ENCODE measurements at places on chromosomes 11 and 22.

GRCh38 chr11:114197799-114198500 is 98.2 kb upstream of the NNMT start:
- no peak for DNase-seq

- peak; percentile 64 for DNase-seq
Observed at GRCh38 chr11:32439501-32440210, 4.3 kb upstream of the WT1 start.

GRCh38 chr11:111745719-111746504 is 20.3 kb downstream of the PPP2R1B start:
- no peak for DNase-seq

DNA sequence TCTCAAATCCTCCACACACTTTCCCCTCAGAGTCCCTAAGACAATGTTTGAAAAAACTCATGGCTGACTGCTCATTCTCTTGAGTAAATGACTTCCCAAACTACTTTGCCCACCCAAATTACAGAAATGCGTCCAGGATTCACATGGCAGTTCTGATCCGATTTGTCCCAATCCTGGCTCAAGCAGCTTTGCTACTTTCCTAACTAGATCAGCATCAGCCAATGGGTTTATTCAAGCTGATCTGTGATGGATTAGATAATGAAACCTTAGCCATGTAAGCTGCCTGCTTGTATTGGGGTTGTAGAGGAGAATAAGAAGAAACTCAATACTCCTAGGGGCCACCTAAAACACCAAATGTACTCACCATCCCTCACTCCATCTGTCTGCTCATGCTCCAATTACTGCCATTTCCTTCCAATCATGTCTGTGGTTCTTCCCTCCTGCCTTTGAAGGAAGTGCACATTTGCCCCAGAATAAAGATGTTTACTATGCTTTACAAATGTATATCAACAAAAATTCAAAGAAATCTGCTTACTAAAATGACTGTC is 6.9 kb downstream of the RBFOX2 start:
- DNase-seq: no peak

- DNase-seq: no peak
Observed at GRCh38 chr11:83951521-83951920, 665.4 kb upstream of the CCDC90B start.

DNA sequence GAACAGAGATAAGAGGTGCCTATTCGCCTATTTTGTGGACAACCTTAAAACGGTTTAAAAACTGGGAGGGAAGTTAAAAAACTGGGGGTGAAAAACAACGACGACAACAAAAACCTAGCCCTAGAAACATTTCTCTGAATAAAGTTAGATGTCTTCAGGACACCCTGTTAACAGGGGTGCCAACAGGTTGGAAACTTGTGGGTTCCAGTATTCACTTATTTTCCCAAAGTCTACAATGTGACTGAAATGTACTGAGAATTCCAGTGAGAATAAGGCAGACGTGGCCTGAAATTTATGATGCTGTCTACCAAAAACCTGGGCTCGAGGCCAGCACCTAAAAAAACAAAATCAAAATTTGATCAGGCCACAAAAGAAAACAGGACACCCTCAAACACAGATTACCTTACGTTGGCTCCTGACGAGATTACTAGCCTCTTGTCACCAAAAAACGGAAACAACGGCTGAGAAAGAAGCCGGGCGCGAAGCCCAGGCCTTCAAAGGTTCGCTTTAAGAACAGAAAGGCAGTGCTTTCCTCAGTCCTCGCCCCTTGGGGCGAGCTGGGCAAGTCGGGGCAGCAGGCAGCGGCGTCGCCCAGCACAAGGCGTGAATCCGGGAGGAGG is 906 bp downstream of the CCDC90B start:
- DNase-seq: no peak

- no peak for DNase-seq
Observed at GRCh38 chr11:104776501-104777170, 121.6 kb downstream of the CASP12 start.

GRCh38 chr11:1896468-1896867 is 4.8 kb upstream of the PRR33 start:
- DNase-seq: no peak

- no peak for DNase-seq
Observed at GRCh38 chr22:49747716-49748115, 80.0 kb downstream of the BRD1 start.

DNA sequence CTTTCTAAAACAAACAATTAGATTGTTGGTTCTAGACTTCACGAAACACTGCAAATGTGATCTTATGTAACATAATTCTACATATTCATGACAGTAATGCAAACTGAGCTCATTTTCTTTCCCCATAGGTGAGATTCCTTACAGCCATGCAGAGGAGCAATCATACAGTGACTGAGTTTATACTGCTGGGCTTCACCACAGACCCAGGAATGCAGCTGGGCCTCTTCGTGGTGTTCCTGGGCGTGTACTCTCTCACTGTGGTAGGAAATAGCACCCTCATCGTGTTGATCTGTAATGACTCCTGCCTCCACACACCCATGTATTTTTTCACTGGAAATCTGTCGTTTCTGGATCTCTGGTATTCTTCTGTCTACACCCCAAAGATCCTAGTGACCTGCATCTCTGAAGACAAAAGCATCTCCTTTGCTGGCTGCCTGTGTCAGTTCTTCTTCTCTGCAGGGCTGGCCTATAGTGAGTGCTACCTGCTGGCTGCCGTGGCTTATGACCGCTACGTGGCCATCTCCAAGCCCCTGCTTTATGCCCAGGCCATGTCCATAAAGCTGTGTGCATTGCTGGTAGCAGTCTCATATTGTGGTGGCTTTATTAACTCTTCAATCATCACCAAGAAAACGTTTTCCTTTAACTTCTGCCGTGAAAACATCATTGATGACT is 1.5 kb downstream of the OR9G1 start:
- no peak for DNase-seq

- no peak for DNase-seq
Observed at GRCh38 chr22:17536269-17536668, 27.0 kb upstream of the SLC25A18 start.

DNA sequence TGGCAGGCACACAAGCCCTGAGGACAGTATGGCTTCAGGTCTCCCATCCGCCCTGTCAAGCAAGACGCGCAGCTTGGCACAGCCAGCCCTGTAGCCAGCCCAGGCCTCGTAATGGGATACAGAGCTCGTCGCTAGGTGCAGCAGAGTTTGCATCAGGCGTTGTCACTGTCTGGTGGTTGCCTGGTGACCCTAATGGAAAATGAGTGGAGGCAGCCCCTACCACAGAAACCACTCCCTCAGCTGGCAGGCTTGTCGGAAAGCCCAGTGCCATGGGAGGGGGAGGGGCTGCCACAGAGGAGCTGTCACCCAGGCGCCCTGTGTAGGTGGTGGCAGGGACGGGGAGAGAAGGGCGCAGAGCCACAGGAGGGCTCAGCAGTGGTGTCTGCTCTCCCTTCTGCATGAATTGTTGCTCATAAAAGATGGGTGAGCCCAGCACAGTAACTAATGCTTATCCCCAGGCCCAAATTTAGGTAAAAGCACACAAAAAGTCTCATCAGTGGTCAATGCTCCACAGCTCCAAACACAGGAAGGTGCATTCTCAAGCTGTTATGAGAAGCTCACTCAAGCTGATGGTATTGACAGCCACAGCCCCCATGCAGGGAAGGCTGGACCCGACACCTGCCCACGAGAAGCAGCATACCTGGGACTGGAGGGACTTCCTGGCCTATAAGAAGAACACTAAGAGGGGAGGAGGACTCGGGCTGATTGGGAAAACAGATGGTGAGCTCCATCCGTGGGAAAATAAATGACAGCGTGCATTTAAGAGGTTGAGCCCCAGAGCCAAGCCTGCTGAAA is 164.6 kb downstream of the ETS1 start:
- peak; percentile 53 for DNase-seq

- no peak for DNase-seq
Observed at GRCh38 chr22:17155941-17156340, 3.1 kb downstream of the HDHD5 start.

GRCh38 chr22:41976961-41977566 is 7.8 kb downstream of the SEPTIN3 start:
- peak; percentile 88 for DNase-seq

- no peak for DNase-seq
Observed at GRCh38 chr11:68684385-68685356, at the start of gene GAL. Gene GAL (plus strand): TSS chr11:68684544. CDS start chr11:68684924, 380 bp downstream.

Data from kidney (tissue), 22 donors.